ENCODE measurements at places on chromosomes 5 and 9.

GRCh38 chr5:143649937-143650621 is 161.9 kb upstream of the HMHB1 start:
- DNase-seq = no peak

DNA sequence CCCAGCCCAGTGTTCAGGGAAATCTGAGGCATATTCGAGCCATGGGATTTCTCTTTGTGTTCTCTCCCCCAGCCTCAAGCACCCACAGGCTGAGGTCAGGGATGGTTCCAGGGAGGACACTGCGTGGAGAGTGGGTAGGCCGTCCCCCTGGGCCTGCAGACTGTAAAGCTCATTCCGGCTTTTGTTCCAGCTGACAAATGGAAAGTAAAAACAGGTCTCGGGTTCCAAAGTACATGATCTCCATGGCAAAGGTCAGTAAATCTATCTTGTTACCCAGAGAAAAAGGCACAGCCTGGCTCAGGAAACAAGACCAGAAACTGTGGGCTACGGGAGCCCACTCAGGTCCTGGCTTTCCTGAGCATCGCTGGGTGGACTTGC is 116.2 kb downstream of the ROR2 start:
- DNase-seq = no peak

DNA sequence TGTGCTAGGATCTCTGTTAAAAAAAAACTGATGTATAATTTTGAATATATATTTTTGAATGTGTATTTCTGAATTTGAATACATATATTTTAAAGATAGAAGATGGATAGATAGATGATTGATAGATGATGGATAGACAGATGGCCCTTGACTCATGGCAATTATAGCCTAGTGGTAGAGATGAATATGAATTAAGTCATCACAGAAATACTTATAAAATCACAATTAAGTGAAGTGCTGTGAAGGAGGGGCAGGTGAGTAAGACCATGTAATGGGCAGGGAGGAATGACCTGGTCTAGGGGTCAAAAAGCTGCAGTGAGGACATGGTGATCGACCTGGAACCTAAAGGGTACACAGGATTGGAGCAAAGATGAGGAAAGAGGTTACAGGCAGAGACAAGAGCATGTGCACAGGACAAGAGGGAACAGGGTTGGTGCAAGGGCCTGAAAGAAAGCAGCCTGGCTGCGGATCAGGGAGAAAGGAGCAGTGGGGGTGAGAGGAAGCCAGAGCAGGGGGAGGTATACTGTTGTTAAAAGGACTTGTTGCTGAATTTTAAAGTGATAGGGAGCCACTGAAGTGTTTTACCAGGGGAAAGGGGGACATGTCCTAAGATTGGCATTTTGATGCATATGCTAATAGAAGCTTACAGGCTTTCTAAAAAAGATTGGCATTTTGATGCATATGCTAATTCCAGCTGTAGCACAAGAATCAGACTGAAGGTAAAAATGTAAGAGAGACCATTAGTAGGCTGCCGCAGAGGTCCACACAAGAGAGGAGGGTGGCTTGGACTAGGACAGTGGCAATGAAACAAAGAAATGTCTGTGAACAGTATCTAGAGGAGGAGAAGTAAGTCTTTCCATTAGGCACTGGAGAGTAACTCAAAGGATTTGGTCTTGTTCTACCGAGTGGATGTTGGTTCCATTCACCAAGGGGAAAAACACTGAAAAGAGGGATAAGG is 527.8 kb downstream of the AGTPBP1 start:
- no peak for DNase-seq

DNA sequence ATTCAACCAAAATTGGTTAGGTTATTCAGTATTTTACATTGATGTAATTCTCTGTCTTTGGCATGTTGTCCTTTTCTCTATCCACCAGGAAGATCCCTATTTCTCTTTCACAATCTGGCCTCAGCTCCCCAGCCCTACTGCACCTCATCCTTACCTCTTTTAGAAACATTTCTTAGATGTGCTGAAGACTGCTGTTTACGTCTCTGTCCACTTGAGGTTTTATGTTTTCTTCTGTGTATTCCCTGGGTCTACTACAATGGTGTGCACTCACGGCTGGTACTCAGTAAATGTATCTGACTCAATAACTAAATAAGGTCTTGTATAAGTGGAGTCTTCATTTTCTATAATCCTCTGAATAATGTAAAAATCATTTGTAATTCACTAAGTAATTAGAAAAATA is 822.7 kb downstream of the DTWD2 start:
- no peak for DNase-seq

GRCh38 chr5:9239071-9239470 is 306.8 kb downstream of the SEMA5A start:
- no peak for DNase-seq

DNA sequence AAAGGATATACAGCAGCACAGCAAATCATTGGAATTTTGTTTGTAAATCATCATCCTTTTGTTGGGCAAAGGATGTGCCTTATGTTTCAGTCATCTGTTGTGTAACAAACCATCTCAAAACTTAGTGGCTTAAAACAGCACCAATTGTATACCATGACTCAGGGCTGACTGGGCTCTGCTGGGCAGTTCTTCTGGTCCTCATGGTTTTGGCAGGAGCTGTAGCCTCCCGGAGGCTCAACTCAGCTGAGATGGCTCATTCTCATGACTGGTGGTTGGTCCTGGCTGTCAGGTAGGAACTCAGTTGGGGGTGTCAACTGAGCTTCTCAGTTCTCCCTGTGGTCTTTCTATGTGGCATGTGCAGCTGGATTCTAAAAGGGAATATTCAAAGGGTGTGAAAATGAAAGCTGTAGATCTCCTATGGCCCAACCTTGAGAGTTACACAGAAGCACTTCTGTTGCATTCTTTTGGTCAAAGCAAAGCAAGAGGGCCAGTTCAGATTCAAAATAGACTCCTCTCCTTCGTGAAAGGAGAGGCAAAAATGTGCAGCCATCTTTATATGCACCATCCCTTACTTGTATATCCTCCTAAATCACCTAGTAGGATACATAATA is 39.1 kb upstream of the CPEB4 start:
- DNase-seq = no peak

Measured in NCI-H1694 (cell line).